ENCODE measurements at places on chromosomes 12 and 14.

DNA sequence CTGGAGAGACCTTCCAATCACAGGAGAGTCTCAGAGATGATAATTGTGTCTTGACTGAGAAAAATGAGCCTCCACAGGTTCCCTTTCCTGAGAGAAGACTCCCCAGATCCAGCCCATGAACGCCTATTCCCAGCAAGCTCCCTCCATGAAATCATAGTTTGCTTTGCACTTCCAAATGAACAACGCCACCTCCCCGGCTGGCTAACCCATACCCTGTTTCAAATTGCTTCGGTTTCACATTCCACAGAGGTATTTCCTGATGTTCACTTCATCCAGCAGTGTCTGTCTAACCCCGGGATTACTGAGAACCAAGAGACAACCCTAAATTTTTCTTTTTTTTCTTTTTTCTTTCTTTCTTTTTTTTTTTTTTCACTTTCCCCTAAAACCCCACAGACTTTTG is 124.1 kb upstream of the RFLNA start:
- no peak for DNase-seq

GRCh38 chr12:106766393-106766826 is 8.1 kb upstream of the RIC8B start:
- no peak for DNase-seq

DNA sequence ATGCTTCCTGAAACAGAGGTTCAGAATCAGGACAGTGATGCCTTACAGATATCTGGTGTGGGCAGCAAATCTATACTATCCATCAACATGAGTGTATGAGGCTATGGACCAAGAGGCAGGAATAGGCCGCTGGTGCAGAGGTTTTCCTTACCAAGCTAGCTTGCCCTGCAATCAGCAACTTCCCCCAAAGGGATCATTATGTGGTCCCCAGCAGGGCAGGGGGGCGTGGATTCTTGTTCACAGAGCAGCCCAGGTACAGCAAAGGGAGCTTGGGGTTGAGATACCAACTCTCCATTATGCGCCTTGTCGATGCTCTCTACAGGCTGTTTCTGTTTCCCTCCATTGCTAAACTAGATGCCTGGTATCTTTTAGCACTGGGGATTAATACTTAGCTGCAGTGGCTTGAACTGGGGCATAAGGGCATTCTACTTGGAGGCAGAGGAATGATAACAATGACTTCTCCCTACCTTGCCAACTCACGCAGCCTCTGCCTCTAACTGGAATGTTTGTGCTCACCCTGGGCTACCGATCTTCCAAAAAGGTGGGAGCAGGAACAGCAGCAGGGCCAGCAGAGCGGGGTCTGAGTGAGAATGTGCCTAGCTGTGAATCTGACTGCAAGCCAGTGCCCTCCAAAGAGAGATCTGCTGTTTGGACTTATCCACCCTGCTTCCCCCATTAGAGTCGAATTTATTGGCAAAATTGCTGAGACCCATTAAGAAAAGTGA is 10.3 kb upstream of the KRT1 start:
- DNase-seq: no peak

- DNase-seq: no peak
Measured at GRCh38 chr12:42342028-42342427, 16.1 kb downstream of the PPHLN1 start.

DNA sequence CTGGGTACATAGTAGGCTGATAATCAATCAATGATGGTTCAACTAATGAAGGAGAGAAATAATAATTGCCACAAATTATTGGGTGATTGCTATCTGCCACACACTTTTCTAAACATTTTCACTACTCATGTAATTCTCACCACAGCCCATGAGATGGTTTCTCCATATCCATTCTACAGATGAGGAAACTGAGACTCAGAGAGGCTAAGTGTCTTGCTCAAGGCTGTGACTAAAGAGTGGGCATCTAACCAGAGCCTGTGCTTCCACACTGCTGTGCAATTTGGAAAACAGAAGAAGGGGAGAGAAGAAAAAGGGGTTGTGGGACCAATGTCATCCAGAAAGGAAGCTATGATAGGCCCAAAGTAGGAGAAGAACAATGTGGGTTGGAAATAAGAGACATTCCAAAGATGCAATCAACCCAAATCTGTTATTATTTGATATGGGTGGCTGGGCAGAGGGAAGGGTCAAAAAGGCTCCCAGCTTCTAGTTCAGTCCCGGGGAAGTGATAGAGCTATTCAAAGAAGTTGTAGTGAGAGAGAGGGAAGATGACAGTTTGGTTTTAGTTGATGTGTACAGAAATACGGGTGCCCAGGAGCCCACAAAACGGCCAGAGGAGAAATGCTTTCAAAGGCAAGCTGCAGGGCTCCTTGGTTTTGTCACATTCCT is 483 bp upstream of the NR1H4 start:
- DNase-seq: no peak

GRCh38 chr14:92677955-92678354 is 70.5 kb downstream of the LGMN start:
- DNase-seq: no peak

GRCh38 chr12:97452839-97453238 is 9.8 kb upstream of the RMST start:
- no peak for DNase-seq

- no peak for DNase-seq
Measured at GRCh38 chr12:3170423-3171194, 93.4 kb downstream of the TSPAN9 start.

DNA sequence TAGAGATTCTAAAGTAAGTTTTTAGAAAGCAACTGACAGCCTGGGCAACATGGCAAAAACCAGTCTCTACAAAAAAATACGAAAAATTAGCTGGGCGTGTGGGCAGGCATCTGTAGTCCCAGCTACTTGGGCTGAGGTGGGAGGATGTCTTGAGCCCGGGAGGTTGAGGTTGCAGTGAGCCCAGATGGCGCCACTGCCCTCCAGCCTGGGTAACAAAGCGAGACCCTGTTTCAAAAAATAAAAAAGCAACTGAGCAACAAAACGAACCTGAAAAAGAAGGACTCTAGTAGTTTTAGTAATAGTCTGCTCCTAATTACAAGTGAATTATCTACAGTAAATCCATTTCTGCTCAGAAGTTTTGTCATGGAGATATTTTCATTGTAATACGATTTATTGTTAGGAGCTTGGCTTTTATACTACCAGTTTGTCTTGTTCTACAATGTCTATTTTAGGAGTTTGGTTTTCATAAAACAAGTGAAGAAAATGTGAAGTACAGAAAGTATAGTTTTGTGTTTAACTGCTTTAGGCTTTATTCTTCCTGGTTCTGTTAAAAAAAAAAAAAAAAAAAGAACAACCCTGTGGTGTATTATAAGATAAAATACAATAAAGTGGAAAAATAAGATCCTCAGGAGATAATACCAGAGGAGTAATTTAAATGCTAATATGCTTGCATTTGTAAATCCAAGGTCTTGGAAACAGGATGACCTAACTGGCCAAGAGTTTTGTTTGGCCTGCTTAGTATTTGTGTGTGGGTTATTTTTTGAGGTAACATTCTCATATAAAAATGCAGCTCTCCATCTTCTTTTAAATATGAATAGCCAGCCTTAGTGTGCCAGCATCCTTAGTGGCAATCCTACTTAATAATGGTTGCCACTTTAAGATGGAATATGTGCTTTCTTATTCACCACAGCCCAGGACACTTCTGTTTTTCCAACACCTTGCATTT is 2.8 kb downstream of the TMX1 start:
- no peak for DNase-seq

DNA sequence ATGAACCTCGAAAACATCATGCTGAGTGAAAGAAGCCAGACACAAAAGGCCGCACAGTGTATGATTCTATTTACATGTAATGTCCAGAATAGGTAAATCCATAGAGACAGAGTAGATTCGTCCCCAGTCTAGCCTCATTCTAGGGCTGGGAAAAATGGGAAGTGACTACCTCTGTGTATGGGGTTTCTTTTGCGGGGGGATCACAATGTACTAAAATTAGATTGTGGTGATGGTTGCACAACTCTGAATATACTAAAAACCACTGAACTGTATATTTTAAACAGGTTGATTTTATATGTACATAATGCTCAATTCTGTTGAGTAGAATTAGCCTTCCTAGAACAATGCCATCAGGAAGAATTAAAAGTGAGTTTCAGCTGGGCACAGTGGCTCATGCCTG is 6.3 kb upstream of the RILPL2 start:
- no peak for DNase-seq

All from esophagus muscularis mucosa (tissue), 4 donors.